A172 (cell line): ENCODE measurements at places on chromosomes 6 and 20. TPM values are rescaled to one million over a fixed set of nuclear protein-coding genes. Genes with fewer than 3 reads are reported as not detected.
A peak's percentile ranks its signal among the peaks of the same experiment; 100 is the strongest.

GRCh38 chr6:119079283-119079809 is 882 bp upstream of the FAM184A start:
- DNase-seq = peak; percentile 25

- DNase-seq = no peak
Measured at GRCh38 chr6:130776287-130776925, 50.8 kb upstream of the SMLR1 start.

PKIB gene
- 2.0 and 4.1 TPM in 2 replicates for total RNA-seq

- no peak for DNase-seq
Measured at GRCh38 chr6:152816055-152816454, 65.5 kb downstream of the VIP start.

DNA sequence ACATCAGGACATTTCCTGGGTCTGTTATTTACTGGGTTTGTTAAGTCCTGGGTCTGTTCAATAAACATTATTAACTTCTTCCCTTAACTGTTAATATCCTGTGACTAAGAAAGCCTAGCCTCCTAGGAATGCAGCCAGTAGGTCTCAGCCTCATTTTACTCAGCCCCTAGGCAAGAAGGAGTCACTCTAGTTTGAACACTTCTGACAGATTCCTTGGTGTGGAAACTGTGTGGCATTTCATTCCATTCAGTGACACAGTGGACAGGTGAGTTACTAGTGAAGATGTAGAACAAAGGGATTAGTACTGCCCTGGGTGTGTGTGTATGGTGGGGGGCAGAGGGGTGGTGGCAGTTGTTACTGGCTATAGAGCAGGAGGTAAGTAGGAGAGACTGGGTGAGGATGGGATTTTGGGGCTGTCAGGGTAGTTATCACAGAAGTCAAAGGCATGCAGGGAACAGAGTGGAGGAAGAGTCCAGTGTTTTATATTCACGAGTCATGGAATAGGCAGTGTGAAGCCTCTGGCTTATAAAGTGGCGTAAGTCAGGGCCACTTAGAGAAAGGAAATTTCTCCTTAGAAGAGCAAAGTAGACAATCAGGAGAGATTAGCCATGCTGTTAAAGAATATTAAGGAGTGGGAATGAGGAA is 28.4 kb downstream of the RNF182 start:
- peak; percentile 22 for DNase-seq
